ENCODE measurements at places on chromosomes 7 and 10. TPM values are rescaled to one million over a fixed set of nuclear protein-coding genes. Genes with fewer than 3 reads are reported as not detected.

- no peak for DNase-seq
Measured at GRCh38 chr10:15224948-15225347, 56.5 kb upstream of the NMT2 start.

GRCh38 chr10:4835494-4835918 is 9.5 kb downstream of the AKR1E2 start:
- DNase-seq = no peak

DNA sequence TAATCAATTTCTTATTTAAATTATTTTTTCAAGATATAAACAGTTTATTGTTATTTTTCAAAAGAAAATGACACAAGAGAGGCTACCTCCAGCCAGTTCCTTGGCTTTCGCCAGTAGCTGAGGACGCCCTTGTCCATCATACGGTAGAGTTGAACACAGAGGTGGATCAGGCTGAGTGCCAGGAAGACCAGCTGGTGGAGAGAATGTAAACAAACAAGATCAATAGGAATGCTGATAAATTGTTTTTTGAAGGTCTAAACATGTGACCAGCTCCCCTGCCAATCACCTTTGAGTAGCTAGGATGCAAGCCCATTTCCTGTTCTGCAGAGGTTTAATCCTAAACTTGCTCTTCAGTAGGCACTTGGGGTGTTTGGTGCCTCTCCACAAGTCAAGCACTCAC is 138.9 kb downstream of the PKD1L1 start:
- DNase-seq = no peak

GRCh38 chr7:69762821-69763352 is 164.6 kb downstream of the AUTS2 start:
- DNase-seq = no peak

DNA sequence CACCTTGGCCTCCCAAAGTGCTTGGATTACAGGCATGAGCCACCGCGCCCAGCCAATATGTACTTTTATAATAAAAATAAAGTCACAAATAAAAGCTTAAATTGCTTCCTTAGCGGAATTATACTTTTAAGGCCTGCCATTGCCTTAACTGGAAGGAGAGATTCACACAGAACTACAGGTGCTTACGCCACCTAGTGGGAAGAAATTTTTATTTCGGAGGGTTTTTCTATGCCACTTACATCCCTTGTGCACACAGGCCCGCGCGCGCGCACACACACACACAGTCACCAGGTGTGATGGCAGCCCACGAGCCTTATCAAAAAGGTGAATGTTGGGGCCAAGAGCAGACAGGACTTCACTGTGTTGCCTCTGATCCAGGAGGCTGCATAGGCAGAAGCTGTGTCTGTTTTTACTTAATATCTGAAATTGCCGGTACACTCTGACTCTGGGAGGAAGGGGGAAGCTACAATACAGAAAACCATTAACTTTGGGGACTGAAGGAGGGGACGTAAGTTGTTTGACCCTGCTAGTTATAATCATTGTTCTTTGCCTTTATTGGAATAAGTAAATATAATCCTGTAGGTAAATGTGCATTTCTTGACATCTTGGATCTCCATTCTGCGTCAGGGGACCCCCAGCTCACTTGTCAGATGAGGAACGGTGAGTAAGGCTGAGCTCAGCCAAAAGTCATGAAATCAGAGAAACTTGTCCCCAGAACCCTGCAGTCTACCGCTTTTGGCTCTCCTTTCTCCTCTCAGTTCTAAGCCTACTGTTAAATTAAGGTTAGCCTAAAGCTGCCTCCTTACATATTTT is 87.1 kb downstream of the SLC16A9 start:
- peak; percentile 49 for DNase-seq

DNA sequence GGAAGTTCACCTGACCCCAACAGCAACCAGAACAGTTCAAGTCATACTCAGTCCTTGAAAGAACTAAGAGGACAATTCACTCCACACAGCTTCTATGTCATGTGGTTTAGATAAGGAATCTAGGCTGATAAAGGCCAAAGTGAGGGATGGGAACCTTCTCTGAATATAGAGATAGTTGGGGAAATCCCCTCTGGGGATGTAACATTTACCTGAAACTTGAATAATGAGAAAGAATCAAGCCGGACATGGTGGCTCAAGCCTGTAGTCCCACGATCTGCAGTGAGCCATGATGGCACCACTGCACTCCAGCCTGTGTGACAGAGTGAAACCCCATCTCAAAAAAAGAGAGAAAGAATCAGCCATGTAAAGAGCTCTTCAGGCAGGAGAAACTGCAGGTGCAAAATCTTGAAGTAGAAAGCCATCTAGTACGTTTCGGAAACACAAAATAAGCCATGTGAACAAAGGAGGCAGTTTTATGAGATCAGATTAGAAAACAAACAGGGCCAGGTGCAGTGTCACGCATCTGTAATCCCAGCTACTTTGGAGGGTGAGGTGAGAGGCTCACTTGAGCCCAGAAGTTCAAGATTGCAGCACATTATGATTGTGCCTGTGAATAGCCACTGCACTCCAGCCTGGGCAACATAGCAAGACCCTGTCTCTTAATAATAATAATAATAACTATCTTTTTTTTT is 4.5 kb upstream of the DNMBP start:
- DNase-seq = no peak

DNA sequence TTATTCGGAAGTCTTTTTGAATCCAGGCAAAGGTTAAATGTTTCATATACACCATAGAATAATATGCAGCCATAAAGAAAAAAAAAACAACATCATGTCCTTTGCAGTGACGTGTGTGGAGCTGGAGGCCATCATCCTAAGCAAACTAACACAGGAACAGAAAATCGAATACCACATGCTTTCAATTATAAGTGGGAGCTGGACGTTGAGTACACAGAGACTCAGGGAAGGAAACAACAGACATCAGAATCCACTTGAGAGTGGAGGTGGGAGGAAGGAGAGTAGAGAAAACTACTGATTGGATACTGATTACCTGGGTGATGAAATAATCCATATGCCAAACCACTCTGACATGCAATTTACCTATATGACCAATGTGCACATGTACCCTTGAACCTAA is 293.4 kb downstream of the KLF6 start:
- no peak for DNase-seq

- DNase-seq = no peak
Measured at GRCh38 chr10:79303631-79304478, 43.4 kb upstream of the PPIF start.

GRCh38 chr10:127198721-127199120 is 2.3 kb upstream of the INSYN2A start:
- DNase-seq = no peak

DNA sequence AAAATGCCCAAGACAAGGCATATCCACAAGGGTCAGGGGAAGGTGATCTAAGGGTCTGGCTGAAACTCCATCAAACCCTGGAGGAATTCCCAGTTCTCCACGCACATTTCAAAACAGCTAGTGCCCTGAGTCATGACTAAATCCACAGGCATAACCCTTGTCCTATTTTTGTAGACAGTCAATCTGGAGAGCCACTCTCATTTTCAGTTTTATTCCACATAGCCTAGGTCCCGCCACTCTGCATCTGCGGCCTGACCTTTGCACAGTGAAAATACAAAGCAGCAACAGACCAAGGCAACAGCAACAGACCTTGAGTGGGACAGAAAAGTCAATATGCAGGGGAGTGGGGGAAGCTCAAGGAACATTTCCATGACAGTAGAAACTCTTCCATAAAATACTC is 201.4 kb upstream of the NPVF start:
- no peak for DNase-seq

- DNase-seq = peak; percentile 36
Measured at GRCh38 chr7:142482891-142483658, 225.2 kb upstream of the PRSS58 start.

DNA sequence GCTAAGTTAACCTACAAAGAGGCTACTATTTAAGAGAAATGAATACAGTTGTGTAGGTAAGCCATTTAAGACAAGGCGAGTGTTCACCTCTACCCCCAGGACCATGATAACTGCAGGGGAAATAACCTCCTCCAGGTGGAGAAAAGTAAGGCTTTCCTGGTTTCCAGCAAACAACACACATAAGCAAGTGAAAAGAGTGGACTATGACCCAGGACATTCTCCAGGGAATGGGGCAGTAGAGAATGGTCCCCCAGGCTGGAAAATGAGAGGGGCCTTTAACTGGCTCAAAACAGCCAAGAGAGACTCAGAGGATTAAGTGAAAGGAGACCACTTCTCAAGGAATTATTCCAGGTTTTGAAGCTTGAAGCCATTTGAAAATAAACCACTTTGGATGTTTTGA is 101.0 kb upstream of the GJD4 start:
- no peak for DNase-seq

- peak; percentile 40 for DNase-seq
Measured at GRCh38 chr10:84140036-84140379, 699 bp downstream of the GHITM start.

DNA sequence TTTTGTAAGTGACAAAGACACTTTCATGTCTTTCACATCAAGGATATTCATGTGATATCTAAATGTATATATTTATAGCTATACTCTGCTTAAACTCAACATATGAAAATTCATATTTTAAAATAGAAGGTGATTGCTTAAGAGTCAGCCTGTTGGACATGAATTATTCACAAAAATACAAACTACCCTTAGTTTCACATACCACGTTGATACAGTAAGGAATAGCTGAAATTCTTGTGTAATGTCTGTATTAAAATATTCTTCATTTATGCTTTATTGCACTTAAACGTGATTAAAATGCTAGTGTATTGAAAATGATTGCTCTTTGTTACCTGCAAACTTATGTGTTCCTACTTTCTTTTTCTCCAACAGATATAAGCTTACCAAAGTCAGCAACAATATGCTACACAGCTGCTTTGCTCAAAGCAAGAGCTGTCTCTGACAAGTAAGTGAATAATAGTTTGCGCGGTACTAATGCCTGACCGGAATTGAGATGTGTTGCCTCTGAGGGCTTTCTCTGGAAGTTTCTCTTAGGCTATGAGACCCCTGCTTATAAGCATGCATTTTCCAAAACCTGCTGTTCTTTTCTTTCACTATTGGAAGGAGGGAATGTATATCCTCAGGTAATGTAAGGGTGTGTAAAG is 133.8 kb downstream of the WNT2 start:
- no peak for DNase-seq

DNA sequence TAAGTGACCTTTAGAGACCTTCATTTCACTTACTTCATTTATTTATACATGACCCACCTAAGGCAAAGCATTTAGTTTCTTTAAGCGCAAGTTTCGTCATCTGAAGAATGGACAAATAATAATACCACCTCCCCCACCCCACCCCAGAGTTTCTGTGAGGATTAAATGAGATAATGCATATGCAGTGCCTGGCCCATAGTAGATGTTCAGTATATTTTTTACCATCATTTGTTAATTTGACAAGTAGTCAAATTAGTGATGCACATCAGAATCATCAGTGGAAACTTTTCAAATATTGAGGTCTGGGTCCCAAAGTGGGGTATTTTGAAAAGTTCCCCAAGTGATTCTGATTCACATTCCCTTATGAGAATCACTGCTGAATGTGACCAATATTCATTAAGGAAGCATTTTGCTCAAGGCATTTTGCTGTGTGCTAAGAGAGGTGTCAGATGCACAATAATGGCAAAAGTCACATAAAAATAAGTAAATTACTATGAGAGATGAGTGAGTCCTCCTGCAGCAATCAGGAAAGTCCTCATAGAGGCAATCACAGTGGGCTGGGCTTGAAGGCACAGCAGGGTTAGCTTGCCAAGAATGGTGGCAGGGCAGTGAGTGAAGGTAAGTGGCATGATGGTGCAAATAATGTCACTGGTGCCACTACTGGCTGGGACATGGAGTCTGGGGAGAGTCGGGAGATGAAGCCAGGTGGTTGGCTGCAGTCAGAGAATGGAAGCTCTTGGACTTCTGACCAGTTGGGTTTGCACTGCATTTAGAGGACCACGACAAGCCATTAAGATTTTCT is 244.1 kb downstream of the PTEN start:
- no peak for DNase-seq

- DNase-seq = no peak
Measured at GRCh38 chr10:24969841-24970281, 17.5 kb upstream of the PRTFDC1 start.

DNA sequence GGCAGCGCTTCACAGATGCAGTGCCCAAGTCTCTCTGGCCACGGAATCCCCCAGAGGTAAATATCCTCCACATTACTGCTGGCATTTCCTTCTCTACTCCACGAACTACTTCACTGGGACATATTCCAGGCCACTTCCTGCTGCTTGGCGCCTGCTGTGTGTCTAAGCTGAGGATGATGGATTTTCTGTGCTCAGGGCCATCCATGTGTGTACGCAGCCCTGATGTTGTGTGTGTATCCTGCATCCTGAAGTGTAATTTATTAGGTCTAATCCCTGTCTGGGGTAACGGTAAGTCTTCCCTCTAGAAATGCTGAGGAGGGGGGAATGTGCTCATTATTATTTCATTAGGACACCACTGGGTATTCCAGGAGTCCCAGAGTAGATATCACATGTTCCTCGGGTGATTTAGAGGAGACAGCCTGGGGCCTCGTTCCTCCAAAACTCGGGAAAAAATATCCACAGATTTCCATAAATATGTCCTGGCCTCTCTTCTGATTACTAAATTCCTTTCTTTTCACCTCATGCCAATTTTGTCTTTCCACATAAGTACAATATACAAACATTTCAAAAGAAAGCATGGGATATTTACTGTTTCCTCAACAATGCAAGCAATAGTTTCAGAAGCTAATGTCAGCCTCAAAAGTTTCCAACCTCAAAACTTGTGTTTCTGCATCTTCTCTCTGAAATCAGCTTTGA is 25.5 kb upstream of the HABP2 start:
- DNase-seq = no peak

GRCh38 chr7:135335628-135336139 is 102.0 kb downstream of the STRA8 start:
- peak; percentile 14 for DNase-seq

- DNase-seq = no peak
Measured at GRCh38 chr7:99984593-99984992, 8.8 kb upstream of the AZGP1 start.

- peak; percentile 39 for DNase-seq
Measured at GRCh38 chr10:116671274-116671926, 50.6 kb downstream of the PNLIPRP2 start.

DNA sequence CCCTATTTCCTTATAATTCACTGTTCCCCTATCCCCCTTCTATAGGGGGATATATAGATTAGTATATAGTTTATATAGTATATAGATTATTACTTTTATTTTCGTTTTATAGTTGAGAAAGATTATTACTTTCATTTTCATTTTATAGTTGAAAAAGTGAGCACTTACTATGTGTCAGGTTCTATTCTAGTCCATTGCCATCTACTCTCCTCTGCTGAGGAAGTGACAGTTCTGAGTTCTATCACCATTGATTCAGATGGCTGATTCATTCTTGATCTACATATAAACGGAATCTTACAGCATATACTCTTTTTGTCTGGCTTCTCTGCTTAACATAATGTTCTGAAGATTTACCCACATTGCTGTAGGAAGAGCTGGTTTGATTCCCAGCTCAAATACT is 20.7 kb upstream of the CAV2 start:
- DNase-seq = no peak

GRCh38 chr7:16670021-16670420 is 24.0 kb downstream of the BZW2 start:
- DNase-seq = peak; percentile 56

- DNase-seq = no peak
Measured at GRCh38 chr7:140084972-140085371, 22.2 kb upstream of the PARP12 start.

The OLAH gene
- total RNA-seq = not detected

The PNLIPRP1 gene
- total RNA-seq = not detected

The HKDC1 gene
- not detected for total RNA-seq

The SEC61G gene
- total RNA-seq = 279 TPM

The UFSP1 gene
- total RNA-seq = 3.6 TPM

The NOS3 gene
- 0.59 TPM for total RNA-seq
